ENCODE measurements at places on chromosomes 11 and 22. TPM values are rescaled to one million over a fixed set of nuclear protein-coding genes. Genes with fewer than 3 reads are reported as not detected.

The YDJC gene
- 34.3 TPM for total RNA-seq

The ARHGAP42 gene
- total RNA-seq: 33.2 TPM

The NAP1L4 gene
- 153 TPM for total RNA-seq

The FGF19 gene
- not detected for total RNA-seq

The CLCF1 gene
- total RNA-seq: 17.4 TPM

The IL10RA gene
- total RNA-seq: 0.12 TPM

The NRXN2 gene
- 0.17 TPM for total RNA-seq

The PEX26 gene
- total RNA-seq: 41.9 TPM

The POU2AF2 gene
- not detected for total RNA-seq

The HEPN1 gene
- not detected for total RNA-seq

The PGA5 gene
- total RNA-seq: 0.79 TPM

DNA sequence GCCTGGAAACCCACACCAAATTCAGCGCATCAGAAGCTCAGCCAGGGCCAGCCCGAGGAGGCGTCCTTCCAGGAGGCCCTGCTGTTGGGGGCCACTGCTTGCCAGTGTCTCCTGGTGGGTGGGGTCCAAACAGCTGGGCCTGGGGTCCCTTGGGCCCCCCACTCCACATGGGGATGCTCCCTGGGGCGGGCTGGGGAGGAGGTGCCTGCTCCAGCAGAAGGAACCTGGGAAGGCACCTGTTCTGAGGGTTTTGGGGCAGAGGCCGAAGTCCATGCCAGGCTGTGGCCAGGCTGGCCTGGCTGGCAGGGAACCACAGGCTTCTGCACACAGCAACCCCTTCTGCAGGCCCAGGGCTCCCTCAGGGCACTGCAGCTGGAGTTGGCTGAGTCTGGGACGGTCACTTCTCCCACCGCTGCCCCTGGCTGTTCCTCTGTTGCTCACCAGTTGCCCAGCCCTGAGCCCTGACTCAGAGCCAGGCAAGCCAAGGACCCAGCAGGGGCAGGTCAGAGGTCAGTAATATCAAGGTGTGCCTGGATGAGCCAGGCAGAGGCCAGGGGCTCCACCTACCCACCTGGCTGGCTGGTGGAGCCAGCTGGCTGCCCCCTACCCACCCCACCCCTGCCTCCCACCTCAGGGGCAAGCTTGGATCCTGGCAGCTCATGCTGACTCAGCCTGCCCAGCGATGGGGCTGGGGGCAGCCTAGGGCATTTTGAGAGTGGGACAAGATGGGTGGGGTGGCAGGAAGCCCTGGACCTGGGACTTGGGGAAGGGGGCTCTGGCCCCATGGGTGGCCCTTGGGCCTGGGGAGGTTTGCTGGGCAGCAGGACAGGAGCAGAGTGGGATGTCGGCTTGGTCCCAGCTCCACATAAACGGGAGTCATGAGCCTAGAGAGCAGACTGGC, 12.0 kb upstream of the PHLDA2 start:
- H3K27ac ChIP-seq: no peak overlapping the region
- peaks cover 6% of the 10 kb centered on the region for H3K36me3 ChIP-seq
- no peak for DNase-seq

DNA sequence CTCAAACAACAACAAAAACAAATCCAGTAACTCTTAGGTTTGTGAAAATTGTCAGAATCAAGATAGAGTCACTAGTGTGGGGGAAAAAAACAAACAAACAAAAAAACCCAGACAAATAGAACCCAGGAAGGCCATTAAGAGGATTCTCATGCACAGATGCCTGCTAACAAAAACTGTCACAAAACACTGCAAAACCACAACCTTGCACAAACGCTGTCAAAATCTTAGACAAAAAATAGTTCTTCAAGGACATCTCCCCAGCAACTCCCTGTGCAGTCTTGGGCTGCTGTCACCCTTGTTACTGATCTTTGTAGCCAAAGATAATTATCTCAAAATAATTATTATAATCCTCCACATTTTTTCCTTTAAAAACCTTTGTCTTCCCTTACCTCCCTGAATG, 4.6 kb upstream of the ZBED5 start:
- H3K27me3 ChIP-seq: no peaks in the 10 kb centered on the region
- no peak for DNase-seq
- no peaks in the 10 kb centered on the region for H3K36me3 ChIP-seq
- H3K27ac ChIP-seq: no peak overlapping the region

DNA sequence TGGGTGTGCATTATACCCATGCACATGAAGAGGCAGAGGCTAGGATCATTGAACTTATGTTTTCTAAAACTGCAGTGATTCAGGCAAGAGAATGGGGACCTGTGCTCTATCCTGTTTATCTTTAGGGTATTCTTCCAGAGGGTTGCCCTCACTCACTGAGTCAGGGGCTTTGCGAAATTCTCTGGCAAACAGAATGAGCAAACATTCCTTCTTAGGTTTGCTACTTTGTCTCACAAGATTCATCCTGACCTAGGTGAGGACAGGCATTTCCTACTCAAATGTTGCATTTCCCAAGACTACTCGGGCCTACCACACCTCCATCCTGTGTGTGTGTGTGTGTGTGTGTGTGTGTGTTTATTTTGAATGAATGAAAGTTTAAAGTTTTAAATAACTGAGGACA, 2.7 kb upstream of the EIF3M start:
- H3K27ac ChIP-seq: no peak overlapping the region
- DNase-seq: no peak
- H3K36me3 ChIP-seq: no peaks in the 10 kb centered on the region
- H3K4me1 ChIP-seq: peaks cover 11% of the 10 kb centered on the region
- H3K27me3 ChIP-seq: no peaks in the 10 kb centered on the region
- no peak overlapping the region for H3K4me3 ChIP-seq

DNA sequence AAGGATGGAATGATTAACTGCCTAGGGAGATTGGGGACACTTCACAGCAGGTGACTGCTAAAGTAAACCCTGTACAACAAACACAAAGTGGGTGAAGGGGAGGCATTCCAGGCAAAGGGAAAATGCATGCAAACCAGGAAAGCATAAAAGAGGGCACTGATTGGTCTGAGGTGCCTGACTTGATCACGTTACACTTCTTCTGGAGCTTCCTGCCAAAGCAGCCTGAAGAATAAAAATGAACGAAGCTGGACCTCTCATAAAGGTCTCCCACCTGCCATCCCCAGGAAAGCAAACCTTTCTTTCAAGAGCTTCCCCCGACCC, 46.7 kb upstream of the SCUBE2 start:
- no peaks in the 10 kb centered on the region for H3K27me3 ChIP-seq
- peaks cover 23% of the 10 kb centered on the region for H3K4me1 ChIP-seq
- H3K4me3 ChIP-seq: no peak overlapping the region
- DNase-seq: no peak

- no peaks in the 10 kb centered on the region for H3K4me1 ChIP-seq
- H3K27ac ChIP-seq: no peak overlapping the region
- no peak overlapping the region for H3K4me3 ChIP-seq
- peaks cover 22% of the 10 kb centered on the region for H3K36me3 ChIP-seq
These were observed 57.6 kb downstream of the USP47 start for GRCh38 chr11:11899401-11899800.

GRCh38 chr11:36469063-36469462, 41.0 kb downstream of the TRAF6 start:
- peak overlapping the region; percentile 80 for H3K27ac ChIP-seq
- H3K4me1 ChIP-seq: peaks cover 34% of the 10 kb centered on the region
- no peaks in the 10 kb centered on the region for H3K27me3 ChIP-seq
- no peak for DNase-seq
- no peak overlapping the region for H3K4me3 ChIP-seq
